ENCODE measurements at places on chromosomes 13 and 19.
A peak's percentile ranks its signal among the peaks of the same experiment; 100 is the strongest.

- DNase-seq: no peak
Observed at GRCh38 chr13:80341101-80341755, at the start of gene SPRY2. TSS of gene SPRY2 (minus strand) at chr13:80341126. CDS start at chr13:80337705, 3,421 bp downstream.

DNA sequence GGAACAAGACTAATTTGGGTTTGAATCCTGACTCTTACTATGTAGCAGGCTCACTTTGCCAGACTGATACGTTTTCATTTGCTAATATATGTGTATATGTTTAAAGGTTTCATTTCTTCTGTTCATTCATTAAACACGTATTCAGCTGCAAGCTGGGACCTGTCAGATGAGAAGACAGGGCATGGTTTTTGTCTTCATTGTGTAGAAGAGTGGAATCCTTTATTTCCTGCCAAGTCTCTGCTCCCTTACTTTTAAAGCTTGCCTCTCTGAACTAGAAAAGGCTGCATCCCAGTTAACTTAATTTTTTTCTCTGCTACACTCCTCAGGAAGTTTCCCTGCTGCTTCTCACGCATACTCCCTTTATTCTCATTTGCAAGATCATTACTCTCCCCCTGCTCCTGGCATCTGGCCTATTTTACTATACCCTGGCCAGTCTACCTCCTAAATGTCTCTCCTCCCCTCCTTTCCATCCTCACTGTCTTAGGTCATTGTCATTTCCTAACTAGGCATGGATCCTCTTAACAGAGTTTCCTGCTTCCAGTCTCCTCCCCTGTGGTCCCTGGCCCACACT is 141.0 kb upstream of the TMTC4 start:
- DNase-seq: no peak

- DNase-seq: no peak
Observed at GRCh38 chr13:51770681-51771417, 33.1 kb downstream of the DHRS12 start.

DNA sequence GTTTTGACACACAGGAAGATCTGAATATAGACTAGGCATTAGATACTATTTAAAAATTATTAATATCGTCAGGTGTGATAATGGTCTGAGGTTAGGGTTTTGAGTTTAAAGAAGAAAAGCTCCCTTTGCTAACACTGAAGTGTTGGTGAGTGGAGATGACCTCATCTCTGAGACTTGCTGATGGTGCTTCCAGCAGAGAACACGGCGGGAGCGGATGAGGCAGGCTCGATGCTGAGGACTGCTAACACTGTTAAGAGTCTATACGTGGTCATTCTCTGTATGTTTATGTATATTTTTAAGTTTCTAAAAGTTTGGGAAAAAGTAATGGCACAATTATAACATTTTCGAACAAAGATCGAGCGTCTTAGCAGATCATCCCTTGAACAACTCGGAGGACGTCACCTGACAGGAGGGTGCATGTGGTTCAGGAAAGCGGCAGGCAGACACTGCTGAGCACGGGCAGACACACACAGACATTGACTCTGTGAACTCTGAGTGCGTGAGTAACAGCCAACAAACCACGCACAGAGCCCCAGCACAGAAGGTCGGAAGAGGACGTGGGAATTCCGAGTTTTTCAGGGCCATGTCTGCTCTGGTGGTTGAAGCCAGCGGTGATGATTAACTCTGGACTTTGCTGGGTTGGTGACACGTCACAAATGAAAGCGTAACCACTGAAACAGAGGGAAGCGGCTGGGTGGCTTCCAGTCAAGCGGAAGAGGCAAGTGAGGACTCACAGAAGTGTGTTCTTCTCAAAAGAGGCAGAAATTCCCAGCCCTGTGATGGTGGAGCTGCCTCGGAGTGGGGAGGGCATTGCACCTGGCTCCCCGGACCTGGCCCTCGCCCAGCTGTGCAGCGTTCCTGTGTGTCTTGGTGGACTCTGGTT is 91.9 kb upstream of the TEX29 start:
- DNase-seq: no peak

GRCh38 chr13:30128591-30128990 is 178.8 kb downstream of the KATNAL1 start:
- no peak for DNase-seq

DNA sequence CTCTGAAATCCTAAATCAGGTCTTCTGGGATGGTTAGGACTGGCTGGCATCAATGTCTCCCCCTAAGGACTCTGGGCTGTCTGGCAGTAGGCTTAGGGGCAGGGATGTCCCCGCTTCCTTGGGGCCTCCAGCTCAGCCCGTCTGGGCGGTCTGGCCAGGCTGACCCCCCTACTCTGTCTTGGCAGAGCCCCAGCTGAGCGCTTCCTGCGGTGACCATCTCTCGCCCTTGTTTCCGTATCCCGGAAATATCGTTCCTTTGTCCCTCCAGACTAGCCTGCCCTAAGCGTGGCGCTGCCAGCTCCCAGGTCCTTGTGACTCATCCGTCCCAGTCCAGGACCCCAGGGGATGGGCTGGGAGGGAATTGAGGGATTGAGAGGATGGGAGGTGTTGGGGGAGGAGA is 11.3 kb downstream of the GTPBP3 start:
- DNase-seq: no peak

DNA sequence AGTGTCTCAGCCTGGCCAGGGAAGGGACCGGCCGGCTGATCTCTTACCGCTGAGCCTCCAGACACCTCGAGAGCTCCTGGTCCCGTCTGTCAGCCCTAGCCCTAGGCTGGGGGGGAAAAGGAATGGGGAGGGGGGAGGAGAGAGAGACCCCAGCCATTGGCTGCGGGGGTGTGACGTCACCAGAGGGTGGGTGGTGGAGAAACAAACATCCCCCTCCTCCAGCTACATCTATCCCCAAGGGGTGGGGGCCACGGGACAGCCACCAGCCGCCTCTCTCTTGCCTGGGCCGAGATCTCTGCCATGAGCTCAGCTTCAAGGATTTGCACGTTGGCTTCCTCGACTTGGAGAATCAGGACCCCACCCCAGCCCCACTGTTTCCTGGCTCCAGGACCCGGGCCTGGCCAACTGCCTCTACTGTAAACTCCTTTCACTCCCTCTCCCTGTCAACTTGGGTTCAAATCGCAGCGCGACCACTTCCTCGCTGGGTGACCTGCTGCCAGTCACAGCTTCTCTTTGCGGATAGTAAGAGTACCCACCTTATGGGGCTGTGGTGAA is at the start of gene PRX:
TSS of gene PRX (minus strand) at position 88 of the 555 bp plus-strand sequence. CDS start 5,446 bp downstream, outside the sequence.
- DNase-seq: no peak

- DNase-seq: no peak
Observed at GRCh38 chr19:19744641-19745040, 11.7 kb upstream of the ZNF14 start.

- DNase-seq: no peak
Observed at GRCh38 chr13:98443329-98443728, 133.6 kb downstream of the STK24 start.

DNA sequence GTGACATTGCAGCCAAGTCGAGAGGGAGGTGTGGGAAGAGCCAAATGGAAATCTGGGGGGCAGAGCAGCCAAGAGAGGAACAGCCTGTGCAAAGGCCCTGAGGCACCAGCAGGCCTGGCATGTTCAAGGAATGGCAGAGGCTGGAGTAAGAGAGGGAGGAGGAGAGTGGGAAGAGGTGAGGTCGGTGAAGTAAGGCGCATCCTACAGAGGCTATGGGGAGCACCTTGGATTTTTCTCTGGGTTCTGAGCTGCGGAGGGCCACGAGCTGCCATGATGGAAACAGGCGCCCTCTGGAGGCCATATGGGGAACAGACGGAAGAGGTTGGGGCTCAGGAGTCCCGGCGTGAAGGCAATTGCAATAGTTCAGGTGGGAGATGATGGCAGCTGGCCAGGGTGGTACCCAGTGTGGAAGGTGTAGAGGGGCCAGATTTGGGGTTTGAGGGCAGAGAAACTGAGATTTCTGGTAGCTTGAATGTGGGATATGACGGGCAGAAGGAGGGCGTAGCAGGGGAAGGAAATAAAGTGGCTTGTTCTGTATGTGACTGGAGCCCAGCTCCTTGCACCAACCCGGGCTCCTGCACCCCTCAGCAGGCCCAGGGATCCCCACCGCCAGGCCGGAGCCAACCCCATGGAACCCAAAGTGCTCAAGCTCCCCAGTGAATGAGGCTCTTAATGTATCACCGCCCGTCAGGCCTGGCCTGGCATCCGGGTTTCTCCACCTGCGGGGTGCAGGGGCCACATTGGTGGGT is 20.5 kb upstream of the STRN4 start:
- peak; percentile 55 for DNase-seq

GRCh38 chr13:33480561-33480960 is 195.0 kb upstream of the STARD13 start:
- DNase-seq: no peak

GRCh38 chr13:47233734-47234133 is 336.9 kb upstream of the HTR2A start:
- no peak for DNase-seq

- DNase-seq: no peak
Observed at GRCh38 chr19:32178401-32178800, 167.0 kb upstream of the ZNF507 start.
